A549 treated with Hydrocortisone at 1 μM for 4 hours (cell line): ENCODE measurements at places on chromosomes 3 and 15. TPM values are rescaled to one million over a fixed set of nuclear protein-coding genes. Genes with fewer than 3 reads are reported as not detected.

The RAD51 gene
- 17.6 to 20.1 TPM (median 18.0 TPM) in 5 replicates for total RNA-seq

The PCCB gene
- 27.7 to 29.8 TPM (median 28.8 TPM) in 5 replicates for total RNA-seq

The SLC6A11 gene
- 0.05 to 0.18 TPM (median 0.08 TPM) in 5 replicates for total RNA-seq

The GPR62 gene
- total RNA-seq, result not detected in 5 replicates

The PIK3CB gene
- 14.6 to 23.7 TPM (median 17.1 TPM) in 5 replicates for total RNA-seq

The BTLA gene
- 0.08 TPM in 1 of 5 replicates, not detected in the others for total RNA-seq

The NDN gene
- 0.05 to 0.12 TPM (median 0.06 TPM) in 3 of 5 replicates, not detected in the others for total RNA-seq

The KNL1 gene
- 5.0 to 9.8 TPM (median 6.4 TPM) in 5 replicates for total RNA-seq

The ACOX2 gene
- 6.0 to 9.8 TPM (median 8.0 TPM) in 5 replicates for total RNA-seq

The NMB gene
- 11.4 to 25.0 TPM (median 22.7 TPM) in 5 replicates for total RNA-seq

The AAGAB gene
- total RNA-seq, result 59.3 to 79.9 TPM (median 62.8 TPM) in 5 replicates

The ARGFX gene
- total RNA-seq, result not detected in 5 replicates

The SMCO1 gene
- total RNA-seq, result not detected in 5 replicates

The CCDC33 gene
- 6.6 to 8.1 TPM (median 7.3 TPM) in 5 replicates for total RNA-seq

The TRPM1 gene
- not detected in 5 replicates for total RNA-seq

The CHAC1 gene
- total RNA-seq, result 5.9 to 14.3 TPM (median 8.6 TPM) in 5 replicates

The STRC gene
- 0.08 to 0.16 TPM (median 0.11 TPM) in 4 of 5 replicates, not detected in the other for total RNA-seq

The ZNF620 gene
- total RNA-seq, result 1.3 to 1.9 TPM (median 1.7 TPM) in 5 replicates

The MNS1 gene
- total RNA-seq, result 2.2 to 3.6 TPM (median 2.8 TPM) in 5 replicates

The SSUH2 gene
- total RNA-seq, result 0.53 to 1.2 TPM (median 1.2 TPM) in 5 replicates

The CNTN4 gene
- not detected in 5 replicates for total RNA-seq

The RLBP1 gene
- total RNA-seq, result 0.13 TPM in 1 of 5 replicates, not detected in the others

The SENP8 gene
- 2.1 to 2.5 TPM (median 2.3 TPM) in 5 replicates for total RNA-seq

The BFSP2 gene
- not detected in 5 replicates for total RNA-seq

The NR1I2 gene
- not detected in 5 replicates for total RNA-seq
